Stimulated activated CD4-positive, alpha-beta T cell treated with anti-CD3 and anti-CD28 coated beads, Interleukin-1b, Interleukin-23, amount 100 ng/mL, for 24 hours (primary cell): ENCODE measurements at places on chromosomes 7 and 10.

DNA sequence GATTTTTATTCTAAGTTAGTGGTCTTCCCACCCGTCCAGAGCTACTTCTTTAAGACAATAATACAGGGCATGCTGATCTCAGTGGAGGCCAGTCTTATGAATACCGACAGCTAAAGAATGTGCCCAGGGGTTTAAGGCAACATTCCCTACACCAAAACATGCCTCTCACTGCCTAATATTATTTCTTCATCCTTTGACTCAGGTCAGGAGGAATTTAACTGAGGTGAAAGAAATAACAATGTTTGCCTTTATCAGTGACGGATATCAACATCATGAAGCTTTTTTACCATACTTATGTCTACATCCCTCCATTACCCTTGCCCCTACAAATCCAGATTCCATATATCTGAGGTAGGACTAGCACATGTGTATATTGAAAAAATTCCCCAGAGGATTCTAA lies 33.3 kb upstream of the TES start:
- no peak for DNase-seq

- DNase-seq = no peak
These were observed 35.6 kb upstream of the LOXL4 start for GRCh38 chr10:98303569-98303968.

DNA sequence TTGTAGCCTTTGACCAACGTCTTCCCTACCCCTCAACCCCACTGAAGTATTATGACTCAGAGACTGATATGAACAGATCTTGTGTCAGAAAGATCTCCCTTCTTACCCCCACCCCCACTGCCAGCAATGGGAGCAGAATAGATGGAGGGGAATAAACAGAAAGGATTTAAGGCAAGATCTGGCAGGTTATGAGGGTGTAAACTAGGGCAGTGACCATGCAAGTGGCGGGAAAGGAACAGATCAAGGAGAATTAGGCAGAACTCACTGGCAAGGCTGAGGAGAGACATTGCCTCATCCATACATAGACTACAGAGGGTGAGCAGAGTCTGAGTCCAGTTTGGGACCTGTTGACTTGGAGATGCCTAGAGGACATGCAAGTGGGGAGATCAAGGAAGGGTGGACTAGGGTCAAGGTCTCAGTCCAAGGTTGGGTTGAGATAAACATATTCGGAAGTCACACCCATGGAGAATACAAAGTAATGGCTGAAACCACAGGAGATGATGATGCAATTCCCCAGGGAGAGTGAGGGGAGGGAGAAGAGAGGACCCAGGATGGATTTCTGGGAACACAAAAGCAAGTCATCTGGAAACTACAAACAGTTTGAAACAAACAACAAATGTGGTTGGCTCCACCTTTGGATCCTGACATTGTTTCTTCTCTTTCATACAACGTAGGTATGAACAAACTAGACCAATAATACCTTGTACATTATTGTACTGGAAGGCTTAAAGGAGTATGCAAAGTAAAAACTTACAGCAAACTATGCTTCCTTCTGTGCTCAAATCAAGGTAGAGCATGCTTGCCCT lies 44.9 kb upstream of the IL6 start:
- no peak for DNase-seq

DNA sequence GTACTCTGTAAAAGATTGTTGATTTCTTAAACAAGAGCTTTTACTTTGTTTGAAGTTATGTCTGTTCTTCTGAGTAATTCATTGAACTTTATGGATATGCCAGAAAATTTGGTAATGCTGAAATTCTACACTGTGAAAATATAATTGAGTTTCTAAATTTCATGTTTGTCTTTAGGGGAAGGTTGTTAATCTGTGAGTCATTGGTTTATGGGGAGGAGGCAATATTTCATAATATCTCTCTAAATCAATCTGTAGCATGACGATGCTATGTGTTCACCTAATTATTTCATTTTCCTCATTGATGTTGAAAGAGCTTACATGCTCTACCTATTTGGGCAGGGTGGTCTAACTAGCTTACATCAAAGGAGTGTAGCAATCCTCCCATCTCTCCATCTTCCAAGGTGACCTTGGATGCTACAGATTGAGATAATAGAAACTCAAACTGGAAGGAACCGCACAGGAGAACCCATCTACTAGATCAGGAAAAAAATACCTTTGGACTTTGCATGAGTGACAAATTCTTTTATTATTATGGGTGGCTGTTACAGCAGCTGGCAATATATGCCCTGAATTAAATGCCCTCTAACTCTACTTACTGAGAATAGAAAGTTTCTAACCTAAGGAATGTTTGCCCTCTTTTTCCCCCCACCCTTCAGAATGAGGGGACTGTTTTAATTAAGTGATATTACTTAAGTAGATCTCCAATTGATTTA lies 8.4 kb upstream of the SNX13 start:
- no peak for DNase-seq

GRCh38 chr7:82678259-82678658 lies 234.7 kb upstream of the CACNA2D1 start:
- no peak for DNase-seq

DNA sequence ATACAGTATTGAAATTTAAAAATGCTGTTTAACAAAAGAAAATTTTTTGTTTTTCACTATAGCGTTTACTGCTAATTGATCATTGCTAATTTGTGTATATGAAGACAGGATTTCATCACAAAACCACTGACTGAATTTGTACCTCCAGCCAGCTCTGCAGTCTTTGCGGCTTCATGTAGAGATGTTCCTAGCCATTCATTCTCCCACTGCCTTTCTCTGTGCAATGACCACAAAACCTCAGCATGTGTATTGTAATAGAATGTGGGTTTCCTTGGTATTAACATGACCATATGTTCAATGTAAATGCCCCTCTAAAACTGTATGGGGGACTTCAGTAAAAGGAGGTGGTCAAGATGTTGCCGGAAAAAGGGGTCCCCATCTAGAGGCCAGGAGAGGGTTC lies 81.1 kb upstream of the STEAP1B start:
- DNase-seq = no peak

DNA sequence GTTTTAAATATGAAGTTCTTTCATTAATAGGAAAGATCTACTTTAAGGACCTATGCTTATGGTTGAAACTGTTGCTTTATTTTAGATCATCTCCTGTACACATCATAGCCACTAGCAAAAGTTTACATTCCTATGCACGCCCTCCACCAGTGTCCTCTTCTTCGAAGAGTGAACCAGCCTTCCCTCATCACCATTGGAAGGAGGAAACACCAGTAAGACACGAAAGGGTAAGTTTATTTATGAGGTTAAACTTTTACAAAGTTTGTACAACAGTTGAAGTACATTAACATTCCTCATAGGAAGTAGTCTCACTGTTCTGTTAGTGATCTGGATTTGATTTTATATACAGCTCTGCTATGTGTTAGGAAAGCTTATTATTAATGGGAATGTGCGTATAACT lies 16.9 kb downstream of the HBP1 start:
- no peak for DNase-seq

DNA sequence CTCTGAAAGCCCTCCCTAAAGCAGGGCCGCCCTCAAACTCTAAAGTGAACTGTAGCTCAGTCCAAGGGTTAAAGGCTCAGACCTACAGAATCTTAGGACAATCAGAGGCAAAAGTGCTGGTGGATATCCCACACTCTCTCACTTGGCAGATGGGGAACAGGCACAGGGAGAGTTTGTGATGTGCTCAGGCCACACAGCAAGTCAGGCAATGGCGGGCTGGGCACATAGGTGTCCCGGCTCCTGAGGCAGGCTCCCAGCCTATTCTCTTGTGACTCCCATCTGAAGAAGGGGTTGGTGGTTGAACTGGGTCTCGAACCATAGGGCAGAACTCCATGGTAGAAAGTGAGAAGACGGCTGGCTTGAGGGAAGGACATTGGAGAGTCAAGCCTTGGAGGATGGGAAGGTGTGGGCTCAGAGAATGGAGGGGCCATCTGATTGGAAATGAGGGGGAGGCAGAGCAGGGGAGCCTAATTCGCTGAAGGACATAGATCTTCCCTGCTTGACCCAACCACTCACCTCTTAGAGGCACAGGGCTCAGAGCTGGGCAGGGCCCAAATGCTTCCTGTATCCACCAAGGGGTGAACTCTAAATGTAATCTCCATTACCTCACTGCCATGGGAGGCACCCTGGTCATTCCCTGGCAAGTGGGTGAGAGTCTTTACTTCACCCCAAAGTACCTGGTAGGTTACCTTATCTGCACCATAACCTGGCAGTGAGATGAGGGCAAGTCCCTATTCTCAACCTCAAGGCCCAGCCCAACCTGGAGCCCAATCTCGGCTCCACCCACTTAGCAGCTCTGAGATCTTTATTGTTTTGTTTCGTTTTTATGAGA lies 4.9 kb upstream of the ZMIZ1 start:
- DNase-seq = no peak

- no peak for DNase-seq
These were observed 1.5 kb upstream of the PRKAR1B start for GRCh38 chr7:728602-729001.

DNA sequence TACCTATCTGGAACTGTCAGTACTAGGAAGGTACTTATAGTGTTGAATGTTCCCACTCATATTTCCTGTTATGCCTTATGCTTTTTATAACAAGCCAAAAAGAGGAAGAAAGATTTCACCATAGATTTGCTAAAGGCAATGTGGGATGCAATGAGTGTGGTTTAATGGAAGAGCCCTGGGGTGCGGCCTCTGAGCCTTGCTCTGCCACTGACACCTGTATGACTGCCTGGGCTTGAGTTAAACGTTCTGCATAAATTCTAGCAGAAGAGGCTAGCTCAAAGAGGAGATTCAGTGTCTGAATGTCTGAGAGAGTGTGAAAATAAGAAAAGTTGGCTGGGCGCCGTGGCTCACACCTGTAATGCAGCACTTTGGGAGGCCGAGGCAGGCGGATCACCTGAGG lies 143.8 kb downstream of the TPST1 start:
- DNase-seq = no peak

GRCh38 chr7:76069238-76069638 lies 21.3 kb downstream of the MDH2 start:
- no peak for DNase-seq

DNA sequence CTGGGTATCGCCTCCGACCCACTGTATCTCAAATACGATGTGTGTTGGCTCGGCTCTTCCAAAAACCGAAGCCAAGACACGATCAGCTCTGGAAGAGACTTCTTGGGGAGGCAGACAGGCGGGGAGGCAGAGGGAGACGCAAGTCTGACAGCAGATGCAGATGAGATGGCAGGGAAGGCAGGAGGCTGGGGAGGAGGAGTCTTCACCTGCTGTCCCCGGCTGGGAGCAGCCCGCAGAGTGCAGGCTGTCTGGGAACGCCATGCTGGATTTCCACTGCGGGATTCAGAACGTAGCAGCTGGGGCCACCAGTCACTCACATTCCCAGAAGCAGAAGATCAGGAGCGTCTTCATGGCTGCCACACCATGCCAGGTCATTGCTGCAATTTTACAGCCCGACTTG lies 29.4 kb downstream of the CTBP2 start:
- no peak for DNase-seq

GRCh38 chr7:93175219-93175618 lies 27.0 kb upstream of the SAMD9L start:
- no peak for DNase-seq

DNA sequence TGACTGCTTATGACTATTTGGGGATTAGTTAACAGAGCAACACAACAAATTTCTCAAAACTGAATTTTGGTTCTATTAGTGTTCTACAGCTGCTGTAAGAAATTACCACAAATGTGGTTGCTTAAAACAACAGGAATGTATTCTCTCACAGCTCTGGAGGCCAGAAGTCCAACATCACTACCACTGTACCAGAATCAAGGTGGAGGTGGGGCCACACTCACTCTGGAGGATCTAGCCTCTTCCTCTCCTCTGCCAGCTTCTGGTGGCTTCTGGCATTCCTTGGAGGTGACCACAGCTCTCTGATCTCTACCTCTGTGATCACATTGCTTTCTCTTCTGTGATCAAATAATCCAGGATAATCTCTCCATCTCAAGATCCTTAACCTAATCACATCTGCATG lies 194.7 kb upstream of the BMPER start:
- DNase-seq = no peak

GRCh38 chr7:18575622-18576572 lies 80.3 kb downstream of the HDAC9 start:
- no peak for DNase-seq

DNA sequence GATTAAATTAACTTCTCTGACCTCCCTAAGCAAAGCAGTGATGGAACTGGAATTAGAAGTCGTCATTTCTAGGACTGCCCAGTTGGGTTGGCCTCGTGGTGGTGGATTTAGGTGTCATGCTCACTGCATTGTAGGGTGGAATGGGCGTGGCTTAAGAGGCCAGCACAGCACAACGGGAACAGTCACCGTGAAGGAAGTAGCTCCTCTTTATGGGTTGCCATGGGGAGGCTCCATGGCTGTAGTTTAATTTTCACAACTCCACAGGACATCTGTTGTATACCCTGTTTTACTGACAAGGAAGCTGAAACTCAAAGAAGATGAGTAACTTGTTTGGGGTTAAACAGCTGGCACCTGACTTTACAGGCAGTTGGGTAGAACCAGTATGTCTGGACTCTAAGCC lies 208.3 kb downstream of the CELF2 start:
- peak; percentile 35 for DNase-seq

DNA sequence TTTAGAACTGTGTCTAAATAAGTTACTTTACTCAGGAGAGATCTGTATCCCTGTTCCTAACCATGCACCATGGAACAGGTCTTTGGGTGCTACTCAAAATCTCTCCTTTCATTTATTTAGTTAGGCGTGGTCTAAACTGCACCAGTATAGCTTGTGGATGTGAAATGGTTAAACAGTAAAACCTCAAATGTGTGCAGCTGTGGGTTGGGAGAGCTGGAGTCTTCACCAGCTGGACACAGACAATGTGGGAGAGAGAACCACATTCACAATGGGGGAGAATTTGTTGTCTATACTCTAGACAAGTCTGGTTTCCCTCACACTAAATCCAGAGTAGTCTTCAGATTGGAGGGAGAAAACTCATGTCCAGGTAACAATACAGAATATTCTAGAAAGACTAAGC lies 31.2 kb upstream of the IKZF1 start:
- DNase-seq = no peak

GRCh38 chr7:135186841-135187253 lies 16.3 kb upstream of the CYREN start:
- no peak for DNase-seq

GRCh38 chr7:155576416-155576815 lies 30.1 kb upstream of the CNPY1 start:
- no peak for DNase-seq

GRCh38 chr10:33237736-33238624 lies 96.5 kb downstream of the NRP1 start:
- DNase-seq = no peak

GRCh38 chr10:128848810-128849209 lies 618.2 kb upstream of the MGMT start:
- DNase-seq = no peak

DNA sequence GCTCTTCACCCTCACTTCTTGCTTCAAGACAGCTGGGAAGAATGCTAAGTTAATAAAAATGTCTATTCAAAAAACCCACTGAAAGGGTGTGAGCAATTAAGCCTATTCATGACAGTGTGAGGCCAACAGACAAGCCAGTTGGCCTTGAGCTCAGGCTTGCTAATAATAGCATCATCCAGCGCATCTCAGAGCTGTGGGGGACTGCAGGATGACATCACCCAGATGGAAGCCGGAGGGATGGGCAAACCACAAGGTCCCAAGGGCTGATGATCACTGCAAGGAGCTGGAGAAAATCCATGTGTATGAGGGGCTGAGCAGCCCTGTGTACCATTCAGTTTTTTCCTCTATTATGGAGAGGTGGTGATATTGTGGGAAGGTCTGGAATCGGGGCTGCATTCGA lies 770.4 kb downstream of the TNS3 start:
- no peak for DNase-seq

- DNase-seq = no peak
These were observed 87.9 kb downstream of the SLC37A3 start for GRCh38 chr7:140310337-140311002.

GRCh38 chr7:157962458-157963306 lies 624.9 kb downstream of the PTPRN2 start:
- DNase-seq = no peak
